ENCODE measurements at places on chromosomes 6 and 20. TPM values are rescaled to one million over a fixed set of nuclear protein-coding genes. Genes with fewer than 3 reads are reported as not detected.

The NCOA3 gene
- total RNA-seq = 60.1 TPM

The HAO1 gene
- total RNA-seq = not detected

- H3K4me1 ChIP-seq = no peaks in the 10 kb centered on the region
- H3K4me3 ChIP-seq = no peak overlapping the region
- no peaks in the 10 kb centered on the region for H3K27me3 ChIP-seq
- DNase-seq = no peak
Measured at GRCh38 chr6:79600313-79600712, 30.8 kb upstream of the SH3BGRL2 start.

GRCh38 chr6:1562171-1562955, 47.4 kb upstream of the FOXC1 start:
- peaks cover 12% of the 10 kb centered on the region for H3K27me3 ChIP-seq
- no peak overlapping the region for H3K27ac ChIP-seq
- H3K36me3 ChIP-seq = no peaks in the 10 kb centered on the region
- no peaks in the 10 kb centered on the region for H3K4me1 ChIP-seq

GRCh38 chr6:4986999-4987398, 16.8 kb downstream of the RPP40 start:
- DNase-seq = no peak
- no peaks in the 10 kb centered on the region for H3K4me1 ChIP-seq
- no peaks in the 10 kb centered on the region for H3K27me3 ChIP-seq
- peaks cover 4% of the 10 kb centered on the region for H3K36me3 ChIP-seq

GRCh38 chr6:5403076-5403475, 141.8 kb downstream of the FARS2 start:
- H3K4me1 ChIP-seq = no peaks in the 10 kb centered on the region
- H3K27me3 ChIP-seq = no peaks in the 10 kb centered on the region
- DNase-seq = no peak
- no peak overlapping the region for H3K27ac ChIP-seq

- H3K4me1 ChIP-seq = peaks cover 11% of the 10 kb centered on the region
- H3K27me3 ChIP-seq = peaks cover 20% of the 10 kb centered on the region
- H3K36me3 ChIP-seq = no peaks in the 10 kb centered on the region
- H3K4me3 ChIP-seq = no peak overlapping the region
- H3K27ac ChIP-seq = no peak overlapping the region
Measured at GRCh38 chr20:10306440-10307358, 88.1 kb downstream of the SNAP25 start.

The CCM2L gene
- total RNA-seq = not detected

GRCh38 chr6:68738039-68738438, 103.0 kb downstream of the ADGRB3 start:
- no peak overlapping the region for H3K27ac ChIP-seq
- H3K4me3 ChIP-seq = no peak overlapping the region
- no peaks in the 10 kb centered on the region for H3K36me3 ChIP-seq

GRCh38 chr6:44024574-44025219, 102.6 kb downstream of the MRPL14 start:
- DNase-seq = no peak
- H3K36me3 ChIP-seq = no peaks in the 10 kb centered on the region
- H3K4me3 ChIP-seq = no peak overlapping the region
- H3K27me3 ChIP-seq = peaks cover 23% of the 10 kb centered on the region
- peaks cover 5% of the 10 kb centered on the region for H3K4me1 ChIP-seq

GRCh38 chr20:64265201-64265600, 9.7 kb downstream of the PCMTD2 start:
- H3K36me3 ChIP-seq = peaks cover 7% of the 10 kb centered on the region
- DNase-seq = no peak
- peaks cover 8% of the 10 kb centered on the region for H3K4me1 ChIP-seq
- no peaks in the 10 kb centered on the region for H3K27me3 ChIP-seq
- no peak overlapping the region for H3K27ac ChIP-seq

The MCCD1 gene
- not detected for total RNA-seq

DNA sequence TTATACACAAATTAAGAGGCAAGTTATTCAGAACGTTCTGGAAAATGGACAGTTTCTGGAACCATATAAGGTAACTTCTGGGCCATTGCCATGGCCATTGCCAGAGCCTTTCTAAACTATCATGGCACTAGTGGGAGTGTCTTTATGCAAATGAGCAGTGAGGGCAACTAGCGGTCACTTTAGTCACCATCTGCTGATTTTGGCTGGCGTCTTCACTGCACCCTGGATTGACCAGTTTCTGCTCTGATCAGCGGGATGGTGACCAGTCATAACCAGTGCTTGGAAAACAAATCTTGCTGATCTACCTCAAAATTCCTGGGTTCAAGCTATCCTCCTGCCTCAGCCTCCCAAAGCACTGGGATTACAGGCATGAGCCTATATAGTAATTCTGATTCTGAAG, 7.3 kb upstream of the SNTA1 start:
- no peak overlapping the region for H3K27ac ChIP-seq
- H3K4me1 ChIP-seq = peaks cover 10% of the 10 kb centered on the region
- no peak overlapping the region for H3K4me3 ChIP-seq
- H3K27me3 ChIP-seq = no peaks in the 10 kb centered on the region
- H3K36me3 ChIP-seq = no peaks in the 10 kb centered on the region
- no peak for DNase-seq

The KIF16B gene
- total RNA-seq = 3.4 TPM

DNA sequence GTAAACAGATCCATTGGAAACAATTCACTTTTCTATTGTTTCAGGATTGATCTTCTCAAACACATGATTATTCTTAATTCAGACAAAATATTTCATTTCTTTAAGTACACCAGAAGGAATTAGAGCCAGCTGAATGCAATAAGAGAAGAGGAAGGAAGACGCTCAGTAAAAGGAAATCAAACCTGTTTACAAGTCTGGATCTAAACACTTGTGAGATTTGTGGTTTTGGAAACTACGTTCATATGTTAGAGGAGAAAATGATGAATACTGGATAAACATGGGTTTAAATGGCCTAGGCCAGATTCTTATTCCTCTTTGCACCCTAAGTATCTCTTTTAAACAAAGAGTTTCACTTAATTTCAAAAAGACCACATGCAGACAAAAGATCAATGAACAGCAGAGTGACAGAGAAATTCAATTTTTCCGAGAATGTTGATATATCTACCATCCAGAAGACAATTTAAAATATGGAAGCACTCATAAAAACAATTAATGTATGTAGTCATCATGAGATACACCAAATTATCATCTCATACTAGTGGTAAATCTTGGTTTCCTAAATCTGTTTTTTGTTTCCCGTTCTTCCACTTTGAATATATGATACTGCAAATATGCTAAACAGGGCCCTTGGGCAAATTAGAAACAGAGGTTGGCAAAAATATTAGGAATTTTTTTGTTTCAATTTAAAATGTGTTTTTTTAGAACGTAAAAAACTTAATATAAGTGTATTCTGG, 703.5 kb upstream of the CITED2 start:
- peaks cover 2% of the 10 kb centered on the region for H3K27me3 ChIP-seq
- no peak overlapping the region for H3K27ac ChIP-seq
- no peaks in the 10 kb centered on the region for H3K4me1 ChIP-seq
- no peaks in the 10 kb centered on the region for H3K36me3 ChIP-seq

GRCh38 chr20:11207749-11208502, 534.1 kb upstream of the JAG1 start:
- H3K36me3 ChIP-seq = no peaks in the 10 kb centered on the region
- H3K4me1 ChIP-seq = no peaks in the 10 kb centered on the region
- H3K27me3 ChIP-seq = no peaks in the 10 kb centered on the region
- DNase-seq = no peak

The MOG gene
- not detected for total RNA-seq

GRCh38 chr6:127096167-127096566, 22.3 kb upstream of the RSPO3 start:
- peaks cover 7% of the 10 kb centered on the region for H3K27me3 ChIP-seq
- no peaks in the 10 kb centered on the region for H3K4me1 ChIP-seq
- no peak overlapping the region for H3K27ac ChIP-seq
- no peak overlapping the region for H3K4me3 ChIP-seq

The WFDC12 gene
- total RNA-seq = not detected

- H3K36me3 ChIP-seq = no peaks in the 10 kb centered on the region
- H3K4me1 ChIP-seq = no peaks in the 10 kb centered on the region
- no peak overlapping the region for H3K27ac ChIP-seq
- no peaks in the 10 kb centered on the region for H3K27me3 ChIP-seq
- DNase-seq = no peak
Measured at GRCh38 chr6:74170118-74170517, 474.1 kb downstream of the CD109 start.

The ZC2HC1B gene
- total RNA-seq = not detected

- H3K27ac ChIP-seq = no peak overlapping the region
- DNase-seq = no peak
- H3K4me1 ChIP-seq = no peaks in the 10 kb centered on the region
- H3K4me3 ChIP-seq = no peak overlapping the region
- no peaks in the 10 kb centered on the region for H3K36me3 ChIP-seq
Measured at GRCh38 chr6:136344420-136344819, 54.8 kb upstream of the BCLAF1 start.

Data from activated CD8-positive, alpha-beta T cell treated with anti-CD3 and anti-CD28 coated beads, Interleukin-2, amount 10 ng/mL, durations not matched to agents 7 days and 5 days (primary cell).